ENCODE measurements at places on chromosomes 12 and 14.

- DNase-seq, result no peak
These were observed 9.7 kb upstream of the HCAR1 start for GRCh38 chr12:122740351-122740750.

GRCh38 chr12:124906606-124907261 is 7.7 kb downstream of the UBC start:
- DNase-seq, result no peak

GRCh38 chr14:22419620-22420019 is 169.4 kb downstream of the DAD1 start:
- no peak for DNase-seq

GRCh38 chr12:113758165-113758924 is 207.8 kb downstream of the RBM19 start:
- no peak for DNase-seq

GRCh38 chr14:75306927-75307699 is 28.5 kb downstream of the FOS start:
- peak; percentile 23 for DNase-seq

DNA sequence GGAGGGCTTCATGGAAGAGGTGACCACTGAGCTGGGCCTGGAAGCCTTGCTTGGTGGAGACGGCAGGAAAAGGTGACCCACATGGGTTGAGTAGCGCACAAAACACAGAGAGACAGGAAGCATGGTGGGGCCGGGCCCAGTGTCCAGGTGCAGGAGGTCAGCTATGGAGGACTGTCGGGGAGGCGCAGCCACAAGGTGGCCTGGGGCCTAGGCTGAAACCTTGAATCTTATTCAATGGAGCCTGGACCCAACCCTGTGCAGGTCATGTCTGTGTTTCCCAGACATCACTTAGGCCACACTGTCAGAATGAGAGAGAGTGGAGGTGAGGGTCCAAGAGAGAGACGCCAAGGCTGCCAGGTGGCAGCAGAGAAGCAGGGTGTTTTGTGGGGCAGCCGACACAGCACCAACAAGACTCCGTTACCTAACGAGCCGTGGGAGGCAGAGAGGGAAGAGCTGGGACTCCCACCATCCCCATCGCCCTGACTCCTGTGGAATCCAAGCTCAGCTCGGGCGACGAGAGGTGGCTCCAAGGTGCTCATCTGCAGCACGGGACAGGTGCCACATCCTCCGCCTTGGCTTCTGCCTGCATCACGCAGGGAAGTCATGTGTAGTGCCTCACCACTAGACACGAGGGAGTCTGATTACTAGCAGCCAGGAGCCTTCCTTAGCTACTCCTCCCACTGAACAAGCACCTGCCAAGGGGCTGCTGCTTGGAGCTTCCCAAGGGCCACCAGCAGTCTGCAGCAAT is 38.7 kb downstream of the DEGS2 start:
- no peak for DNase-seq

DNA sequence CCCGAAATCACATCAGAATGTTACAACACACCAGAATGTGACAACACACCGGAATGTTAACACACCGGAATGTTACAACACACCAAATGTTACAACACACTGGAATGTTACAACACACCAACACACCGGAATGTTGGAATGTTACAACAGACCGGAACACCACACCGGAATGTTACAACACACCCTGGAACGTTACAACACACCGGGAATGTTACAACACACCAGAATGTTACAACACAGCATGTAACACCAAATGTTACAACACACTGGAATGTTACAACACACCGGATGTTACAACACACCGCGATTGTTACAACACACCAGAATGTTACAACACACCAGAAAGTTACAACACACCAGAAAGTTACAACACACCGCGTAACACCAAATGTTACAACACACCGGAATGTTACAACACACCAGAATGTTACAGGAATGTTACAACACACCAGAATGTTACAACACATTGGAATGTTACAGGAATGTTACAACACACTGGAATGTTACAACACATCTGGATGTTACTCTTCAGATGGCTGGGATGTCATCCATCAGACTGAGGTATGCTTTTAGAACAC is 21.1 kb downstream of the CHFR start:
- no peak for DNase-seq

- no peak for DNase-seq
These were observed 8.0 kb upstream of the MYH7 start for GRCh38 chr14:23443411-23443812.

DNA sequence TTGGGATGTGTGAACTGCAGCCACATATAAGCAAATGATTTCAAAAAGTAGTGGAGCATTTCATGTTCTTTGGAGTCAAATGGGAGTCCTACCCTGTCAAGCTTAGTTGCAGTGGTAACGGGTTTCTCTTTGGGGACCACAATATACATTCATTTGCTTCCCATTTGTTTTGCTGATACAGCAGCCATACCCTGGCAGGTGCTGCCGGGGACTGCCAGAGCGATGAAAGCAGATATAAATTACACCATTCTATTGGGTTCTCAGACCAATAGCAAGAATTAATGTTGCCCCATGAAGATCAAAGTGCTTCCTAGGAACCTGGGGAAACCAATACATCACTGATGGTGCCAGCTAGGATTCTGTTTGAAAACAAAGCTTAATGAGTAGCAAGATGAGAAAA is 1621.5 kb upstream of the FLRT2 start:
- DNase-seq, result peak; percentile 1

- DNase-seq, result peak; percentile 96
These were observed 37.5 kb downstream of the LRIG3 start for GRCh38 chr12:58882826-58883225.

All from NCI-H146 (cell line).